ENCODE measurements at places on chromosomes 13 and 19.

DNA sequence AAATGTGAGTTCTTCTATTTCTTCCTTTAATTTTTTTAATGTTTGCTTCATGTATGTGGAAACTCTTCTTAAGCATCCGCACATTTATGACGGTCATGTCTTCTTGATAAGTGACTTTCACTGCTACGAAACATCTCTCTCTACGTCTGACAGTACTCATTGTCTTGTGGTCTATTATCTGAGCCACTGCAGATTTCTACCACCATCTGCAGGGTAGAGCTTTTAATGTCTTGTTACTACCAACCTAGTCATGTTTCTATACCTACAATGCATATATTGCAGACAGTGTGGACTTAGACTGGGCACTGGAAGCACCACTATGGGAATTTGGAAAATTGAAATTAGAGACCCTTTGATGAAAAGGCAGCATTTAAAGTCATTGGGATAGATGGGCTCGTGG lies 75.4 kb upstream of the ARHGEF7 start:
- no peak for DNase-seq

GRCh38 chr13:75220861-75221260 lies 261.1 kb downstream of the TBC1D4 start:
- no peak for DNase-seq

DNA sequence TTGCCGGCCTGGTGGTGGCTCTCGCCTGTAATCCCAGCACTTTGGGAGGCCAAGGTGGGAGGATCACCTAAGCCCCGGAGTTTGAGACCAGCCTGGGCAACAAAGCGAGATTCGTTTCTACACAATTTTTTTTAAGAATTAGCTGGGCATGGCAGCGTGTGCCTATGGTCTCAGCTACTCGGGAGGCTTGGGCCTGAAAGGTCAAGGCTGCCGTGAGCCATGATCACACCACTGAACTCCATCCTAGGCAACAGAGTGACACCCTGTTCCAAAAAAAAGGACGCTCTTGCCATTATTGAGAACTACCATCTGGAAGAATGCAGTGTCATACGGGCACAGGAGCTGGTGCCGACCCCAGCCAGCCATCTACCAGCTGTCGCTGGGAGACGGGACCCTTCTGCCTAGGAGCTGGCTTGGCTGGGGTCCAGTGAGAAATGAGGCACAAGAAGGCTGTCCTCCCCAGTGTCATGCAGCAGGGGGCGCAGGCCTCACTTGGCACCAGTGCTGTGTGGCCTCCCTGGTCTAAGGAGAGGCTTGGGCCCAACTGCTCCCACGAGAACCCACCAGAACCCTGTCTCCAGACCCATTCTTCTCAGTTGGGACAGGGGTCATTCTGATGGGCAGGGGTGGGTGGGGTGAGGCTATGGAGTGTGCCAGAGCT lies 12.2 kb upstream of the RELB start:
- peak; percentile 75 for DNase-seq

- peak; percentile 57 for DNase-seq
Measured at GRCh38 chr13:46232281-46232680, 20.6 kb downstream of the LRRC63 start.

GRCh38 chr13:62035981-62036380 lies 620.3 kb upstream of the PCDH20 start:
- no peak for DNase-seq

GRCh38 chr13:48009284-48009683 lies 8.2 kb upstream of the SUCLA2 start:
- peak; percentile 85 for DNase-seq

DNA sequence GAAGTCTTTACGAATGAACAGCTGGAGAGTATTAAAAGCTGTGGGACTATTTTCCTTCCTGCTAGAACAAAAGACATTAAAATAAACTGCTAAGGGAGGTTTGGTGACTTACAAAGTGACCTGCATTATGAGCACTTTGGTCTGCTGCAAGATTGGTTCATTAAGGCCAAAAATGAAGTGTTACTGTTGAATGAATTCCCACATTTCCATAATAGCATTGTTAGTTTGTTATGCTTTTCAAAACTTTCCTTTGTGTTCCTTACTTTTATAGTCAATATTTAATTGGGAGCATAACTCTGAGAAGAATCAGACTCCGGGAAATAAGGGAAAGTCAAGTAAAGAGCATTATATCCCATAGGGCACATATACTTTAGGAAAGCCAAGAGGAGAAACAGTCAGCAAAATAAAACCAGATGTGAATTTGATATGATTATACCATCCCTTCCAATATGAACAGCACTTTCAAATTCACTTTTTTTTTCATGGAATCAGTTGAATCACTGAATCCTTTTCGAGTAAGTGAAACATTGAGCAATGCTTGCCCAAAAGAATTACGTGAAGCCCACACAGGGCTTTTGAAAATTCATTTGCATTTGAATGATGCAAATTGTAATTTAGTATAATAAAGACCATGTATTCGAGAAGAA lies 112.6 kb downstream of the KCTD12 start:
- no peak for DNase-seq

GRCh38 chr13:104357672-104358354 lies 1291.6 kb upstream of the SLC10A2 start:
- DNase-seq = no peak

DNA sequence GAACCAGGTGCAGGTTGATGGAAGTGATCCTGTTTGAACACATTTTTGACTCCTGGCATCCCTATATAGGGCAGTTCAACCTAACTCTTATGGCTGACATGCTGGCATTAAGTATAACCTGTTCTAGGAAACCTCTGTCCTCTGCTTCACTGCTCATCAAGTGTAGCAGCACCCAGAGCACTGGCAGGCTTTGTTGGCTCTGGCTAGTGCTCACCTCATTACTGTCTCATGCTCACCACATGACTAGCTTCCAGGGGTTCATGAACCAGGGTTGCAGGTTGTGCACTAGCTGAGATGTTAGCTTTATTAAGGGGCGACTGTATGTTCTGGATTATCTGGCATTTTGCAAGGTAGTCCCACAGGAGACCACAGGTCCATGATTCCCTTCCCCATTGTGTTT lies 63.6 kb downstream of the B3GLCT start:
- no peak for DNase-seq

DNA sequence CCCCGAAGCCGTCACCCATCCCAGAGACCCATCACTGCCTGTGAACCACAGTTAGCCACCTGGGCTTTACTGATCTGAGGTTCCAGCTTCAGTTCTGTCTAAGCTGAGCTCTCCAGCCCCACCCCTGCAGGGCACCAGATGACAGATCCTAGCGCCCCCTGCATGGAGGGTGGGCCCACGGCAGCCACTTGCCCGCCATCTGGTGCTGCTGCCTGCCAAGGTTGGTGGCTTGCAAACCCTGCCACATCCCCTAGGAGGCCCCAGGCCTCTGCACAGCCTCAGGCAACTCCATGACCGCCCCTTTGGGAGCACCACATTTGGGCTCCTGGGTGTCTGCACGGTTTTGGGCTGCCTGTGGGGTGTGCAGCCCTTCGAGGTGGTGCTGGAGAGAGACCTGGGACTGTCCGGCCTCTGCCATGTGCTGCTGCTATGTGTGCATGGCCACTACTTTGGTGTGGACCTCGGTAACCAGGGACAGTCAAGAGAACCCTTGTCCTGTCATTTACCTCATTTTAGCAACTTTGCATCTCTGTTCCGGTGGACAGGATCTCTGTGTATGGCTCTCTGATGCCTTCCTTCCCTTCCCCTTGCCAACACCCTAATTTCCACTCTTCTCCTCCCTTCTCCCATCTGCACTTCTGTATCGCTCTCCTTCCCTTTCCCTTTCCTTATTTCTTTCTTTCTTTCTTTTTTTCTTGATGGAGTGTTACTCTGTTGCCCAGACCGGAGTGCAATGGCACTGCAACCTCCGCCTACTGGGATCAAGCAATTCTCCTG lies 17.4 kb upstream of the SDHAF1 start:
- DNase-seq = no peak

DNA sequence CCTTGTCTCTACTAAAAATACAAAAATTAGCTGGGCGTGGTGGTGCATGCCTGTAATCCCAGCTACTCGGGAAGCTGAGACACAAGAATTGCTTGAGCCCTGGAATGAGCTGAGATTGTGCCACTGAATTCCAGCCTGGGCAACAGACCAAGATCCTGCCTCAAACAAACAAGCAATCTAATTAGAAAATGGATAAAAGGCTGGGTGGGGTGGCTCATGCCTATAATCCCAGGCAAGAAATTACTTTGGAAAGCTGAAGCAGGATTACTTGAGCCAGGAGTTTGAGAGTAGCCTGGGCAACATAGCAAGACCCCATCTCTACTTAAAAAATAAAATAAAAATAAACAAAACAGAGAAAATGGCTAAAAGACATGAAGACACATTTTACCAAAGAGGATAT lies 77.0 kb downstream of the CAB39L start:
- DNase-seq = peak; percentile 34

GRCh38 chr13:111966933-111967332 lies 100.0 kb upstream of the SOX1 start:
- DNase-seq = no peak

GRCh38 chr19:42091742-42092141 lies 15.8 kb downstream of the ZNF574 start:
- DNase-seq = peak; percentile 69

DNA sequence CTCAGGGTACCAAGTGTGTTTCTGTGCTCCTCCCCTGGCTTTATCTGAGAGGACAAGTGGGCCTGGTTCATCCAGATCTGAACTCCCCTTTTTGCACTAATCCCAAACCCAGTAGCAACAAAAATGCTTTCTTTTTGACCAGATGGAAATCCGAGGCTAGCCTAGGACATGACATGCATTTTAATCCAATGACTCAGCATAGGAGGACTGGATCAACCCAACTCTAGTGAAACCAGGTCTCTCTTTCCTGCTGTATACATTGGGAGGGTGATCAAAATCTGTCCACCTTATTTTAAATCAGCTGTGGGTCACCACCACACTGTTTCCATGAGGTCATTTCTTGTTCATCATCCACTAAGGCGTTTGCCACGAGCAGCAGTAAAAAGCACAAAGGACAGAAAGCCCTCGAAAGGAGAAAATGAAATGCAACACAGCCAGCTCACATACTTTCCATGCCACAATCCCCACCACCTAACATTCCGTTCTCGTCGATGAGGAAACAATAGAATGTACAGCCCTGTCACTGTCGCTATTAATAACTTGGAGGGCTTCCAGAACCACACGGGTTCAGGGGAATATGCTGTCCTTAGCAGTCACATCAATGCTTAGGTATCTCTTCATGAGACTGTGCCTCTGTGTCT lies 543.0 kb downstream of the IRS2 start:
- DNase-seq = peak; percentile 94

DNA sequence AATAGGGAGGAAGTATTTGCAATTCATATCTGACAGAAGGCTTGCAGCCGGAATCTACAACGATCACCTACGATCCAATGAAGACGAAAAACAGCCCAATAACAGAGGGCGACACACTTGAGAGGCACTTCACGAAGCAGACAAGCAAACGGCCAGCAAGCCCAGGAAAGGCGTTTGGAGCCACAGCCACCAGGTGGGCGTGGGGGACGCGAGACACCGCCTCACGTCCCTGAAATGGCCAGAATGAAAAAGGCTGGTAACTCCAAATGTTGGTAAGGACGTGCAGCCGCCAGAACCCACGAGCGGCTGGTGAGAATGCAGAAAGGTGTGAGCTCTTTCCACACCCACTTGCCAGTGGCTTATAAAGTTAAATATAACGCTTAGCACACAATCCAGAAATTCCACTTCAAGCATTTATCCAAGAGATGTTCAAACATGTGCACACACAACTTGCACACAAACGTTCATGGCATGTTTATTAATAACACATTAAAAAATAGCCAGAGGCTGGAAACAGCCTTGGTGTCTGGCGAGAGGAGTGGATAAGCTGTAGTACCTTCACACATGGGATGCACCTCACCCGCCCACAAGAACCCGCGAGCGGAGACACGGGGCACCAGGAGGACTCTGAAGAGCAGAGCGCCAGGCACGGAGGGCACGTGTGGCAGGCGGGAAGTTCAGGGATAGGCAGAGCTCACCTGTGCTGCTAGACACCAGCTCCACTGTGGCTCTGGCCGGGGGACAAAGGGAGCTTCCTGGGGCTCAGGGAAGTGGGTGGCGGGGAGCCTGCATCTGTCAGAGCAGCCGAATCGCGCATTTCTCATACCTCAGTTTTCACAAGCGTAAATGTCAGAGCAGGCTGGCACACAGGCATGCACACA lies 89.3 kb downstream of the SPACA7 start:
- DNase-seq = no peak

- no peak for DNase-seq
Measured at GRCh38 chr13:96862999-96863398, 131.3 kb downstream of the OXGR1 start.

- no peak for DNase-seq
Measured at GRCh38 chr13:81393110-81393509, 1052.2 kb upstream of the SPRY2 start.

GRCh38 chr13:114027046-114027715 lies 53.3 kb upstream of the C13orf46 start:
- DNase-seq = no peak

DNA sequence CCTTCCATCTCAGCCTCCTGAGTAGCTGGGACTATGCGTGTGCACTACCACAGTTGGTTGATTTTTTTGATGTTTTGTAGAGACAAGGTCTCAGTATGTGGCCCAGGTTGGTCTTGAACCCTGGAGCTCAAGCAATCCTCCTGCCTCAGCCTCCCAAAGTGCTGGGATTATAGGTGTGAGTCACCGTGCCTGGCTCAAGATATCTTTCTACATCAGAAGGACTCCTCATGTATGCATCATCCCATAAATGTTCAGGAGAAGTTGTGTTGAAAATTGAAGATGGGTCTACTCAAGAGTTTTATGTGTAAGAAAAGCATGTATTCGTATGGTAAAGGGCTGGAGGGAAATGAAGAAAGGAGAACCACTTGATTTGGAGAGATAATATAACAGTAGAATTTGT lies 71.8 kb upstream of the STK24 start:
- DNase-seq = no peak

DNA sequence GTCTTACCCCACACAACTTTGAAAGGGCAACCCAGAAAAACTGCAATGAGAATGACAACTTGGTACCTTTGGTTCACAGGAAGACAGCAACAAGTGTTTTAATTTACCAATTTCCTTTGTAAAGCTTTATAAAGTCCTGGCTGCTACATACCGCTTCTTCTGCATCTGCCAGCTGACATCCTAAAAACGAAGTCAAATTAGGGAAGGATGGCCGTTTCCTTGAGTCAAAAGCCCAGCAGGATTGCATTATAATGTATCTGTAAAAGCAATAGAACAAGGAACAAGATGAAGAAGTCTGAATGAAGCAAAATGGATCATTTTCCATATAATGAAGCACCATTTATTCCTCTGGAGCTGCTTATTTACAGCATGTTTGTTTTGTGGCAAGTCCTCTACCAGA lies 25.8 kb upstream of the URAD start:
- DNase-seq = no peak

- no peak for DNase-seq
Measured at GRCh38 chr19:2449019-2449418, 7.7 kb downstream of the LMNB2 start.

DNA sequence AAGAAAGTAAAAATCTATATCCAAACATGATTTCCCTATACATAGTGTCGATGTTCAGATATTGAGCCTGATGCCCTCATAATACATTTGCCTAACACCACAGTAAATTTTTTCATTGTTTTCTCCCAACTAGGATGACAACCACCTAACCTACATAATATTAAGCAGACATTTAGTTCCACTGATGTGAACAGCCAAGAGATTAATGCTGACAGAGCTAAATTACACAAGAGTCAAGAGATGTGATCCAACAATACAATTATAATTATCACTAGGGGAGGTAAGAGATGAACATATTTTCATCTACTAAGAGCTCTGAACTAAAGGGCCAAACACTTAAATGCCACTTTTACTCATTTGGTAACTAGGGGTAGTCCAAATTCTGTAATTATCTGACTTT lies 145.9 kb downstream of the DACH1 start:
- DNase-seq = no peak

Measured in fibroblast of pulmonary artery (primary cell).